Body of pancreas (tissue), 4 donors: ENCODE measurements at places on chromosomes 1 and 21. TPM values are rescaled to one million over a fixed set of nuclear protein-coding genes. Genes with fewer than 3 reads are reported as not detected.

The C1orf94 gene
- total RNA-seq: not detected

GRCh38 chr21:33966324-33966949 lies 50.8 kb upstream of the ATP5PO start:
- H3K4me1 ChIP-seq: peaks cover 17% of the 10 kb centered on the region
- H3K27me3 ChIP-seq: no peaks in the 10 kb centered on the region
- H3K36me3 ChIP-seq: no peaks in the 10 kb centered on the region
- H3K4me3 ChIP-seq: no peak overlapping the region
- H3K27ac ChIP-seq: no peak overlapping the region
- DNase-seq: no peak

- no peak for DNase-seq
- no peak overlapping the region for H3K4me3 ChIP-seq
- no peaks in the 10 kb centered on the region for H3K27me3 ChIP-seq
- H3K36me3 ChIP-seq: no peaks in the 10 kb centered on the region
Observed at GRCh38 chr1:227175611-227176010, 142.7 kb downstream of the CDC42BPA start.

- no peak overlapping the region for H3K4me3 ChIP-seq
- H3K4me1 ChIP-seq: peaks cover 8% of the 10 kb centered on the region
- H3K36me3 ChIP-seq: no peaks in the 10 kb centered on the region
Observed at GRCh38 chr1:89890085-89890752, 69.4 kb downstream of the LRRC8D start.

DNA sequence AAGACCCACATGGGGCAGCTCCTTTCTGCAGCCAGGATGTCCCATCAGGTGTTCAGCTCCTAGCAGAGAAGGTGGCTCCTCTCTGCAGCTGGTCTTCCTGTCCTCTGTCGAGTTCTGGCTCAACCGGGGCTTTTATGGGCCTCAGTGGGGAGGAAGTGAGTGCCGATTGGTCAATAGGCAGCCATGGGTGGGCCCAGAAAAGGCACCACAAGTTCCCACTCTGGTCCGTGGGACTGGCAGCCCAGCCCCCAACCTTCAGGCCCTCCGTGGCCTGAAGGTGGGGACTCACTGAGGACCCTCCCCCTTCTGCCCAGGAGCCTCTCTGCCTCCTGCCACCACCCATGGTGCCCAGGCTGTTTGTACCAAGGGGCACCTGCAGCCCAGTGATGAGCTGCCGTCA lies 161.7 kb upstream of the DUSP10 start:
- no peak overlapping the region for H3K27ac ChIP-seq
- H3K4me3 ChIP-seq: no peak overlapping the region
- H3K4me1 ChIP-seq: no peaks in the 10 kb centered on the region
- H3K36me3 ChIP-seq: no peaks in the 10 kb centered on the region
- H3K27me3 ChIP-seq: no peaks in the 10 kb centered on the region
- DNase-seq: no peak
